ENCODE measurements at places on chromosomes 4 and X.
A peak's percentile ranks its signal among the peaks of the same experiment; 100 is the strongest.

DNA sequence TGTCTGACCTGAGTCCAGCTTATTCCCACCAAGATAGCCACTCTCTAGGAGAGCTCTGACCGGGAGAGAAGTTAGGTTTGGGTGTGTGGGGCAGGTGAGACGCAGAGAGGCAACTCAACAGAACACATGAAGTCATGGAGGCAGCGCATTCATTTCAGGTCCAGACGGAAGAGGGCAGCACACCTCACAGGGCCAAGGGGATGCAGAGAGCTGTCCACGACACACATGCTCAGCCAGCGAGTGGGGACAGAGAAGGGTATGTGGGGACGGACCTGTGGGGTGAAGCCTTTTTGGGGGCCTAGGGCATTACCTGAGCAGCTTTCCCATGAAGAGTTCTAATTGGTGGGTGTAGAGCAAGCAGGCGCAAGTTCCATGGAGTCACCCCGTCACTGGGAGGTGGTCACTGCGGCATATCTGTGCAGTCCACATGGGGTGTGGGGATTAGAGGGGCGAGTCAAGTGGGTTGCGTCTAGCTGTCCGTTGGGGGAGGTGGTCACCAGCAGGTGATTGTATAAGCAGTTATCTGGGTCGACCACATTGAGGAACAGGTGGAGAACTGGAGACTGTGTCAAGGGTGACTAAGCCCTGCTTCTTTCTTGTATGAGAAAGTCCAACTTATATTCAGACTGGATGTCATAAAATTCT is 24.3 kb upstream of the UXT start:
- DNase-seq = no peak

DNA sequence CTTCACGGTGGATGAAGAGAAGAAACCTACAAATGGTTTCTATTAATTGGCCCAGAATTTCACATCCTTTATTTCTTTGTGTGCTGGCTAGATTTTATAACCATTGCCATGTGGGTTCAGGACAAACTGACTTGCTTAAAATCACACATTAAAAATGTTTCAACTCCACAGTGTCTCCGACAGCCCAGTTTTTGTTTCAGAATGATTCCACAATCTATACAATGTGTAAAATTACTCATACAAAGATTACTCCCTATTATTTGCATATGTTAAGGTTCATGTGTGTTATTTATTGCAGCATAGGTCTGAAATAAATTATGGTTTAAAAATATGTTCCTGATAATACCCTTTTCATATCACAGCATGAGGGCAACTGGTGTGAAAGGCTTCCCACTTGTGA is 20.6 kb downstream of the DCHS2 start:
- DNase-seq = no peak

- DNase-seq = no peak
Observed at GRCh38 chr4:71235311-71236201, 103.3 kb upstream of the SLC4A4 start.

GRCh38 chr4:128519163-128519830 is 231.7 kb upstream of the PGRMC2 start:
- no peak for DNase-seq

DNA sequence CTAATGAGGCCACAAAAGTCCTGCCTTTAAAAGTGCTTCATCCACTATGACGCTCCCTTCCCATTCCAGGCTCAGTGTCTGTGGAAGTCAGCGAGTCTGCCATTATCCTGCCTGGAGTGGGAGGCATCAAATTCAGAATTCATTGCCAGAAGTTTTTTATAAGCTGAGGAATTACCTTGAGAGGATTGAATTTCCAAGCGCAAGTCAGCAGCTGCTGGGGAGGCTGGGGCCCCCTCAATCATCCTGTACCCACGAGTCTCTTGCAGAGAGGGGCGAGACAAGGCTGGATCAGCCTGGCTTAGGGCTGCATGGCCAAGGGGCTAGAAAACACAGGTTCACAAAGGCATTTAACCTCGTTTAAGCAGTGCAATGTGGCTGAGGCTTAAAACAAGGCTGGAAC is 170.5 kb upstream of the NOCT start:
- no peak for DNase-seq

- no peak for DNase-seq
Observed at GRCh38 chrX:43000121-43000520, 222.2 kb upstream of the PPP1R2C start.

- no peak for DNase-seq
Observed at GRCh38 chr4:6134612-6135220, 65.6 kb downstream of the JAKMIP1 start.

DNA sequence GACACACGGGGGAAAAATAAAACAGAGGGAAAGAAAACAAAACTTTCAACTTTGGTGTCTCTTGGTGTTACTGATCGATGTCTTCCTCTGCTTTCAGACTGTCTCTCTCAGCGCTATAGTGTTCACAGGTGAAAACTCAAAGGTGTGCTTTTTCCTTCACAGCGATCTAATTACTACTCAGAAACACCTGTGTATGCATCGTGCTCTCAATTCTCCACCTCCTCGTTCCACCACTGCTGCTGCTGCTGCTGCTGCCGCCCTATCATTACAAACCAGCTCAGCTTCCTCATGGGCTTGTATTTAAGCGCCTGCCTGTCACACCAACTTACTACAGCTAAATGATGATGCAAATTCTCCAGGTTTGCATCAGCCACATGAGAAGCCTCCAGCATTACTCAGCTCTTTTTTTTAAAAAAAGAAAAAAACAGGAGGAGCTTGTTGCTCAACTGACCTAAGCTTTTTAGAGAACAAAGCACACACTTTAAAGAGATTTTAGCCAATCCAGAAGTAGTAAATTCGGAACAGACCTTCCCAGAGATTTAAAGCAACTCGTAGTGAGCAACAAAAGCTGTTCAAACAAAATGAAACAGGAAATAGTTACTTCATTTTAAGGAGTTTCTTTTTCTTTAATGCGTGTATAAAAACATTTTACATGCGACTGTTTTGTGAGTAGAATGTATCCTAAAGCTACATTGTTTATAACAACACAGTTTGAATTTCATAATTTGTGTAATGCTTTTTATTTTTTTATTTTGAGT is at the start of gene SLC7A11:
TSS of gene SLC7A11 (minus strand) at position 274 of the 758 bp plus-strand sequence. CDS start 280 bp downstream, outside the sequence.
- peak; percentile 36 for DNase-seq

DNA sequence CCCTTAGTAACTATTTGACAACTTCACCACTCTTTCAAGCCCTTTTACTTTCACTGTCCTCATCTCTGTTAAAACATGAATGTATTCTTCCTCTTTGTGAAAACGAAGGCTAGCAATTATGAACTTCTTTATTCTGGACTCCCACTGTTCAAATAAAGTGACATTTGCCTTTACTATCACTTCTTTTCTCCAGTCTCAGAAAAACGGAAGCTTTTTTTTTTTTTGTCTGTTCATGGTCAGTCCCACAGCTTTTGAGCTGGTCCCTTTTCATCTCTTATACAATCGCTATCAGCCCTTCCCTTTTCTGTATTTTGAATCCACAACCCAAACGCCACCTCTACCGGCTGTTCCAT is 327.7 kb downstream of the DKK2 start:
- no peak for DNase-seq

GRCh38 chr4:36256398-36256891 is 12.1 kb upstream of the ARAP2 start:
- no peak for DNase-seq

- no peak for DNase-seq
Observed at GRCh38 chr4:76996445-76996844, 46.9 kb downstream of the SEPTIN11 start.

GRCh38 chr4:20882500-20882899 is 182.2 kb downstream of the PACRGL start:
- no peak for DNase-seq

- DNase-seq = no peak
Observed at GRCh38 chr4:71932941-71933340, 98.9 kb upstream of the NPFFR2 start.

DNA sequence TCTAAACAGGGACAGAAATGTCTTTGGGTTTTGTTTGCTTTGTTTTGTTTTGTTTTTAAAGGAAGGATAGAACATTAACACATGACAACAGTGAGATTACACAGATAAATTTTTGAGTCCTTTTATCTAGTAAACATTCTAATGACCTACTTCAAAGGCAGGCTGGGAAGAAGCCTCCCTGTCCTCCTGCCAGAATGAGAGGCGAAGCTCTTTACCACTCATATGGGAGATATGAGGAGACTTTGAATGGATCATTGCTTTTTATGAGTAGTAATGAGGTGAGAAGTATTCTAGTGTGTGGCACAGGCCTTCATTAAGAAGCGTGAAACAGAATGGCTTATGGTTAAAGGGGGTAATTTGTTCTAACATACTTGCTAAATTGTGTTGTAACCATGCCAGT is 172.0 kb downstream of the FBXO8 start:
- no peak for DNase-seq

DNA sequence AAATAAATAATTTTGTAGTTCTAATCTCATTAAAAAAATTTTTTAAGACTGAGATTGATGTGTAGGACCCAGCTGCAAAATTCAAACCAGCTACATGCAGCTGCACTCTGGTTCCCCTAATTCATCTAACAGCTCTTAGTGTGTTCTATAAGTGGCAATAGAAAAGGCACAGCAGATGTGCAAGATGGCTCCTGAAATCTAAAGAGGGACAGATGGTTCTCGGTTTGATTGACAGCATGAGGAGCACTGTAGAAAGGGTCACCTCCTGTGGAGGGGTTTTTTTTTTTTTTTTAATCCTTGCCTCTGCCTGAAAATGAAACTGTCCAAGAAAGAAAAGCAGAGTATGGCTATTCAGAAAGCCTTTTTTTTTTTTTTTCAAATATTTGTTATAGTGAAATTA is 16.9 kb upstream of the OCIAD1 start:
- no peak for DNase-seq

DNA sequence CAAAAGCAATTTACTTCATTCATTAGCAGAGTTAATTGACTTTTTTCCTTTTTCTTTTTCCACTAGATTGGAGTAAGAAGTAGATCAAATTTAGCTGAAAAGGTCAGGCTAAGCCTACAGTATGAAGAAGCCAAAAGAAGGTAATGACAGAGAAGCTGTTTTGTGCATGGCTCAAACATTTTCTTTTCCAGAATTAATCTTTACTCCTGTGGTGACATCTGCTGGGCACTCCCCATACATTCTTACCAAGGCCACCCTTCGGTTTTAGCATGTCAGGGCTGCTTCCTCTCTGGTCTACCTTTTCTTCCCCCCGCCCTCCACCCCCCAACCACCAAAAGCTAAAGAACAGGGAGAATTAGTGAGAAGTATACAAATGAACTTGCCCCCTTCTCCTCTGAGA is 70.2 kb downstream of the CLDN22 start:
- no peak for DNase-seq

DNA sequence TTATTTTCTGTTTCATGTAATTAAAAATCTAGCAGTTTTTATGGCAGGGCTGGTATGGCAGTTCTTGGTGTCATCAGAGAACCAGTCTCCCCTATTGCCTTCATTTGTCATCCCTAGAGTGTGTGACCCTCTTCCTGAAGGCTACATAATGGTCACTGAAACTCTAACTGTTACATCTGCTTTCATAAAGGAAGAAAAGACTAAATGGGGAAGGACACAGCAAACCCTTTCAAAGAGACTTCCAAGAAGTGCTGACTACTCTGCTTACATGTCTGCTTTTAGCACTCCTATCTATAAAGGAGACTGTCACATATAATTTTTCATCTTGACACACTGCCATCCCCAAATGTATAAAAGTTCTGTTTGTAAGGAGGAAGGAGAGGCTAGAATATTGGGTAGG is 105.9 kb upstream of the DIAPH2 start:
- no peak for DNase-seq

- DNase-seq = no peak
Observed at GRCh38 chr4:113122066-113122465, 72.6 kb downstream of the ANK2 start.

- no peak for DNase-seq
Observed at GRCh38 chrX:136310411-136310810, 9.6 kb downstream of the ADGRG4 start.

All from stimulated activated CD4-positive, alpha-beta T cell treated with anti-CD3 and anti-CD28 coated beads, Interleukin-12 subunit alpha, Interleukin-12 subunit beta, amount 100 ng/mL, for 48 hours (primary cell).